ENCODE measurements at places on chromosomes 12 and 14. TPM values are rescaled to one million over a fixed set of nuclear protein-coding genes. Genes with fewer than 3 reads are reported as not detected.

DNA sequence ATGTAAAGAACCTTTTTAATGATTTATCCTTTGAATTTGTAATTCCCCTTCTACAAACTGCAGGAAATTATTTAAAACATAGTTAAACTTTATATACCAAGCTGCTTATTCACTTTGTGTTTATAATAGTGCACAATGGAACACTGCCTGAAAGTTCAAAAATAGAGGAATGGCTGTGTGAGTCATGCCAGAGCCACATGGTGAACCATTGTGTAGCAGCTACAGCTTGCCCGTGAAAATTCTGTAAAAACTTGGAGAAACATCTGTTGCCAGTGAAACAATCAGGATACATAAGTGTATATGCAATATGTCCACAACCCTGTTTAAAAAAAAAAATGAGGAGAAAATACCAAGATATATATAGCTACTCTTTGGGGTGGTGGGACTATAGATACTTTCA lies 59.5 kb downstream of the VEZT start:
- no peak for DNase-seq

- DNase-seq, result no peak
Measured at GRCh38 chr14:50301914-50302313, 10.1 kb downstream of the L2HGDH start.

- DNase-seq, result no peak
Measured at GRCh38 chr12:80472911-80473500, 29.0 kb downstream of the PTPRQ start.

DNA sequence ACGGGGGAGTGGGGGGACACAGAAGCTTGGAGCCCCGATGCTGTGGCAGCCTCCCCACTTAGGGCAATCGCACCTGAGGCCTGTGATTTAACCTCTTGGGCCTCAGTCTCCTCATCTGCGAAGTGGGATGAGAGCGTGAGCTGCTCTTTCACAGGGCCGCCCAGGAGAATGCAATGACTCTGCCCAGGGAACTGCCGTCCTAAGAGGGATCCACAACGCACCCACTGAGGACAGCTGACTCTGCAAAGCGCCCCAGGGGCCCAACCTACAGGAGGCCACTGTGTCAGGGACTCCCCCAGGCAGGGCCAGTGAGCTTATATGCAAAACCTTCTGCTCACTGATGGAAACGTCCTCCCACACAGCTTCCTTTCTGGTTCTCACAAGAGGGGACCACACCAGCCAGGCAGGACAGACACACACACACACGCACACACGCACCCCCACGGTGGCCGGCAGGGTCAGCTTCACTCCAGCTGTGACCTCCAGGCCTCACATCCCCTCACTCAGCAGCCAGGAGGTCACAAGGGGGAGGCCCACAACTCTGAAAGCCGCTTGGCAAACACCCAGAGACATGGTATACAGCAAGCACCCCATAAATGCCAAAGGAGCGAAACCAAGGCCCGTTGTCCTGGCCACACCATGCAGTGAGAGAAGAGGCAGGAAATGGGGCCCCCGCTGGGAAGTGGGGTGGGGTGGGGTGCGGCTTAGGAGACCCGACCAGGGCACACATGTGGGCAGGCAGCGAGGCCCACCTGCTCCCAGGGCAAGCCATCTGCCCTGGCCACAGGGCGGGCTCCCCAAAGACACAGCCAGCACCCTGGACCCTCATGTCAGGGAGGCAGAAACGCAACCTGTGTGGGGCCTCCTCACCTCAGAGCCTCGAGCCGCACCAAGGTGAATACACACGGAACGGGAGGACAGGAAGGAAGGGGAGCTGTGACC lies 73.3 kb downstream of the NCOR2 start:
- no peak for DNase-seq

DNA sequence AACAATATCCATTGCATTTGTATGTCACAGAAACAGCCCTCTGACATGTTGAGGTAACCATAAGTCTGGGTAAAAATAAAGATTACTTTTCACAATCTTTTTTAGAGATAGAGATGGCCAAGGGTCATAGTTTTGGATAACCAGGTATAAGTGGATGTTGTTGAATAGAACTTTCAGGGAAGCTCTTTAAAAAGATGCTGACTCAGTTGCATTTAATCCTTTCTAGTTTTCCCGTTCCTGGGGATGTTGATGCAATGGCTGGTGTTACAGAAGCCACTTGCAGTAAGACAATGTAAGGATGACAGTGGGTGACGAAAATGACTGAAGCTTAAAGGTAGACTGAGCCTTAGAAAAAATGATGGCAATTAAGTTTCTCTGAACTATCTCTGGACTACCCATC lies 1473.7 kb downstream of the AACS start:
- no peak for DNase-seq

DNA sequence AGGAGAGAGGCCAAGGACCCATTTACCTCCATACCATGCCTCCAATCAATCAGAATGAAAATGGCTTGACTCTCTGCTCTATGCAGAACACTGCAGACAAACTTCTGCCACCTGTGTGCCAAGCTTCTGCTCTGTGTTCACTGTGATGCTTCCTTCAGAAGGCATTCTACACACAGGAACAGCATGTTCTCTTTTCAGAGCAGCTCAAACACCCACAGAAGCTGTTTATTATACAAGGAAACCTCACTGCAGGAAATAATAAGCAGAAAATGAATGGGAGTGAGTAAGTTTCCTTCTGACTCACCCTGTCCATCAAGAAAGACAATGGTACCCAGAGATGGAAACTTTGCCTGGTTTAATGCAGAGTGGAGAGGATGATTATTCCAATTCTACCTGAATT lies 2.4 kb upstream of the ESR2 start:
- DNase-seq, result peak; percentile 31

DNA sequence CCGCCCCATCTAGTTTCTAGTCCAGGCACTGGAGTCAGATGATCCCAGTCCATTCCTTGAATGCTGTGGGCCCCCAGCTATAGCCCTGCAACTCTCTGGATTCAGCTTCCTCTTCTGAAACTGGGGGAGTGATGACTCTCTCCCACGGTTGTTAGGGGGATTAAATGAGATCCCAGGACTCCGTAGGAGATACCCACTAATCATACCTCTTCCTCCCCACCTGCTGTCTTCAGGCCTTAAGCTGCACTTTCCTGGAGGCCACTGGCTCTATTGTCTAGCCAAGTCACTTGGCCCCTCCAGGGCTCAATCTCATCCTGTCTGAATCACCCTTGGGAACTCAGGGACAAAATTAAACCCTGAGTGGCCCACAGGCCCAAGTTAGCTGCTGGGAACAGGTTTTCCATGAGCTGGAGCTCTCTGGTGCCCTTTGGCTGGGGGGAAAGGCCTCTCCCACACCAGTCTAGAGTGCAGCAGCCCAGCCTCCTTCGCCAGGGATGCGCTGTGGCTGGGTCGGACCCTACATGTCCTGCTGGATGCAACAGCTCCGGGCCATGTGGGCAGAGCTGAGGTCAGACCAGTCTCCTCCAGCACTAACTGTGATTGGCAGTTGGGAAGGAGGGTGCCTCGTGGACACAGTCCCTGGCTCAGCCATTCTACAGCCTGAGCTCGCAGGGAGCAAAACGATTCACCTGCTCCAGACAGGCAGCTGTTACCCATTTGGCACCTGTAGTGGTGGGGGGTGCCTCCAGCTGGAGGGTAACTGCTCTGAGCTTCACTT lies 6.0 kb upstream of the ASB2 start:
- no peak for DNase-seq

- no peak for DNase-seq
Measured at GRCh38 chr14:39033371-39033770, 69.7 kb downstream of the SEC23A start.

GRCh38 chr14:68653804-68654203 lies 139.1 kb downstream of the ZFP36L1 start:
- DNase-seq, result no peak

GRCh38 chr12:56590237-56590830 lies 39.8 kb downstream of the BAZ2A start:
- DNase-seq, result no peak

DNA sequence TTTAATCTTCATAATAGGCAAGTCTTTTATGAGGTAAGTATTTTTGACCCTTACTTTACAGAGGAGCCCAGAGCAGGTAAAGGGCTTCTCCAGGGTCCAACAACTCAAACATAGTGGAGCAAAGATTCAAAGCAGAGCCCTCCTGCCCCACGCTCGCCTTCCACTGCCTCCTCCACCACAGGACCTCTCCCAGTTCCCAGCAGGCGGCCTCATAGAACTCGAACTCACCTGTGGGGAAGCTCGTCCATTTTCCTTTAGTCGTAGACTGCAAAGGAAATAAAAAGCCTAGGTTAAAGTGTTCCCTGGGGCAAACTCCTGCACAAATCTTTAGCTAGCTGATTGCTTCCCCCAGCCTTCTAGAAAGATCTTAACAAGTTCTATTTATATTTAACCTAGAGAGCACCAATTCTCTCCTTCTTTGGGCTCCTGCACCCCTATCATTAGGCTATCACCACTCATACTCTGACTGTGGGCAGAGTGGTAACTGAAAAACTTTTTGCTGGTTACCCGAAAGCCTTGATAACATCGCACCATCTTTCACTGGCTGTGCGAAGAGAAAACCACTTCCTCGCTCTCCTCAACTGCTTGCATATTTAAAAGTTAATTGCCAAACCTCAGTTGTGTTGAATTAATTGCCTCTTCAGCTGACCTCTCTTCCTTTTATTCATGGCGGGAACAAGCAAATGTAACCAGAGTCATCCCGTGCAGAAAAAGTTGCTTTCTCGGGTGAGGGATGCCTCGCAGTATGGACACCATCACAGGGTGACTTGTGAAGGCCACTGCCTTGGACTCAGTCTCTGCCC lies 299.6 kb downstream of the DPF3 start:
- no peak for DNase-seq

DNA sequence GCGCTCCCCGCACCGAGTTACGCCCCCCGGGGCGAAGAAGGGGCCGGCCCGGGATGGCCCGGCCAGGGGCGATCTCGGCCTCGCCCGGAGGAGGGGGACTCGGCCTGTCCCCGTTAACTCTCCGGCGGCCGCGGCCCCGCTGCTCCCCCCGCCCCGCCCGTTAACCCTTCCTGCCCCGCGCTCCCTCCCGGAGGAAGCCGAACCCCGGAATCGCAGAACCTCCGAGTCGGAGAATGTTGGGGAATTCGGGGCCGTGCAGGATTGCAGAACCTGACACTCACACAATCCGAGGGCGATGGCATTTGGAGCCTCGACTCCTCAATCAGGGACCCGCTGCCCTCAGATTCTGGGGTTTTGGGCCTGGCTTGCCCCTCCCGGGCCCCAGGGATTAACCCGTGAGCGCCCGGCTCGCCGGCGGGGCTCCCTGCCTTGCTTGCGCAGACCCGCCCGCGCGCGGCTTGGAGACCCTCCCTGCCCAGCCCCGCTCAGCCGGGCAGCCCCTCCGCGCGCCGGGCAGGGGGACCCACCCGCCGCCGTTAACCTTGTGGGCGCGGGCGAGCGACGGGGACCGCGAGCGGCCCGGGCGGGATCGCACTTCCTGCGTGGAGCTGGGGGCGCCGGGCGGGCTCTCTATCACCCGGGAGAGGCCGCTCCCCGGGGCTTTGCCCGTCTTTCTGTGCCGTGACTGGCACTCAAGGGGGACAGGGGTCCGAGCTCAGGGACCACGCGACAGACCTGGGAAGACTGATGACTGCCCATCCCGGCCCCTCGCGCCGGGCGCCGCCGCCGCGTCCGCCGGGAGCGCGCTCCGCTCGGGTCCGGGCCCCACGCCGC lies 18.8 kb downstream of the BEGAIN start:
- DNase-seq, result no peak

DNA sequence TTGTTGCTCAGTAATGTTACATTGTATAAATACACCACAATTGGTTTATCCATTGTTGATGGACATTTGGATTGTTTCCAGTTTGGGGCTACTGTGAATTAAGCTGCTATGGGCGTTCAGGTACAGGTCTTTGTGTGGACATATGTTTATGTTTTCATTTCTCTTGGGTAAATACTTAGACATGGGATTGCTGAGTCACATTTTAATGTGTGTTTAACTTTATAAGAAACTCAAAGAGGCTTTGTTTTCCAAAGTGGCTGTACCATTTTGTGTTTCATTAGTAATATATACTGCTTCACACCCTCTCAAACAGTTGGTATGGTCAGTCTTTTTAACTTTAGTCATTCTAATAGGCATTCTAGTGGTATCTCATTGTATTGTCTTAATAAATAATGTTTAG lies 225.0 kb downstream of the SPTSSA start:
- DNase-seq, result no peak

DNA sequence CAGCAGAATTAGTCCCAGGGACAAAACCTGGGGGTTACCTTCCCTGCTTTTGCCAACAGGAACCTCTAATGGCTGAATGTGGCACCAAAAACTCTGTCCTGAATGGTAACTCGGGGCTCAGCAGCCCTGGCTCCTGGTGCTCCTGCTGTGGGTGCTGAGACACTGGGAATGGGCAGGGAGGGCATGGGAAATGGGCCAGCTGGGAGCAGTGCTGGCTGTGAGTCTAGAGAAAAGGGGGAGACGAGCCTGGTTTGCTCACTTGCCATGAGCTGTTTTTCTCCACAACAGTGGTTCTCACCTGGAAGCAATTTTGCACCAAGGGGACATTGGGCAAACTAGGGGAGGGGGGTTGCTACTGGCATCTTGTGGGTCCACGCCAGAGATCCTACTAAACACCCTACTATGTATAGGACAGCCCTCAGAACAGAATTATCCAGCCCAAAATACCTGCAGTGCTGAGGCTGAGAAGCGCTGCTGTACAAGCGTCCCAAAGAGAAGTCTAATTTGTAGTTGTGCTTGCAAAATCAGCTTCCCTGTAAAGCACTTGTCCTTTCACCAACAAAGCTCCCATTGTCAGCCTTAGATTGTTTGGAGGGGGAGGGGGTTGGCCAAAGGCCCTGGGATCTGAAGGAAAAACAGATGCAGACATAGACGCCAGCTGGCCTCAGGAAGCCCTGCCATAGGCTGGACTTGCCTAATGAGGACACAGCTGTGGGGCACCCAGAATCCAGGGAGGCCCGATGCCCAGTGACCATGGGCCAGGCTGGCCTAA lies 3.6 kb downstream of the LRRC74A start:
- DNase-seq, result no peak

DNA sequence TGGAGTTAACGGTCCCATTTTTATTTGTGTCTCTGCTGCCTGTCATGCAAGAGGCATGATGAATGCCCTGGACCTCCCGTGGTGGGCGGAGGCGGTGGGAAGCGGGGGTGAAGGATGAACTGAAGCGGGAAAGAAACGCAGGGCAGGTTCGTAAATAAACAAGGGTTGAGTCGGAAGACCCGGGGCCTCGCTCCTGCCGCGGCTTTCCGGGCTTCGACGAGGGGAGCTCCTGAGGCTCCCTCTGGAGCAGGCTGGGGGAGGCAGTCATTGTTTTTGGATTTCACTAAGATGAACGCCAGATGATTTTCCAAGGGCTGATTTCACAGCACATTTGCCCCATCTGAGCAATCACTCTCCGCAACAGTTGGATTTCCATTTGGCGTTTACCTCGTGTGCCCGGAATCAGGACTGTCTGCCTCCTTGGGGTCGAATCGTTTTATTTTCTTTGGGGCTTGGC lies 130.2 kb downstream of the SLC38A6 start:
- no peak for DNase-seq

Gene CCDC91
- 24.7 TPM for total RNA-seq

Gene FZD10
- 11.3 TPM for total RNA-seq

Gene RFX4
- total RNA-seq, result not detected

Gene SPSB2
- 2.8 TPM for total RNA-seq

Gene FGF23
- not detected for total RNA-seq

Gene OTOGL
- total RNA-seq, result 1.8 TPM

Gene IRAK4
- total RNA-seq, result 30.6 TPM

Data from uterus (tissue), 4 donors.